ENCODE measurements at places on chromosomes 4 and X.

GRCh38 chr4:85722807-85723206 lies 247.9 kb downstream of the ARHGAP24 start:
- no peak for DNase-seq

- no peak for DNase-seq
Observed at GRCh38 chr4:106261980-106262379, 54.0 kb downstream of the TBCK start.

- DNase-seq = peak; percentile 90
Observed at GRCh38 chrX:40663880-40664630, 16.7 kb upstream of the CXorf38 start.

- no peak for DNase-seq
Observed at GRCh38 chr4:16056681-16057385, 27.0 kb downstream of the PROM1 start.

- no peak for DNase-seq
Observed at GRCh38 chr4:85478576-85478975, 3.6 kb downstream of the ARHGAP24 start.

DNA sequence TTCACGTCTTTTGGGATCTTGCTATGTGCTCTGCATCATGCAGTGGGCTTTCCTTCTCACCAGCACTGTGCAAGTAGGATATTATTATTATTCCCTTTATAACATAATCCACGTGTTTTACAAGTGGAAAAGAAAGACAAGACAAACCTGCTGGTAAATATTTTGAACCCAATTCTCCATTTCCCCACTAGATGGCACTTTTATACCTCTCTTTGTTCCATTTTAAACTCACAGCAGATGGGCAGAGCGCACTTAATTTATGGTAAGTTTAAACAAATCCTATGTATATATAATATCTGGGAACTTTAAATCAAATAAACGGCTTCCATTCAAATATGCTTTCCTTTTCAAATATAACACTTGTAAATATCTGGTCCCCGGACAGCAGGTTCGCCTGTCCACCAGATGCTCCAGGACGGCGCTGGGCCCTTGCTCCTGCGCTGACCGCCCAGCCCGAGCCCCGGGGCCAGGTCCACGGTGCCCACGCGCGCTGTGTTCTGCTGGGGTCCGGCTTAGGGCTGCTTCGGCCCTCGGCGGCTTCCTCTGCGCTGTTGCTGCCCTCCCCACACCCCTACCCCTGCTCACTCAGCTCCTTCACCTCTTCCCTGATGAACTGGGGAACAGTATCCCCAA lies 31.1 kb downstream of the F11 start:
- DNase-seq = no peak

GRCh38 chrX:6990552-6991193 lies 156.8 kb upstream of the STS start:
- no peak for DNase-seq

DNA sequence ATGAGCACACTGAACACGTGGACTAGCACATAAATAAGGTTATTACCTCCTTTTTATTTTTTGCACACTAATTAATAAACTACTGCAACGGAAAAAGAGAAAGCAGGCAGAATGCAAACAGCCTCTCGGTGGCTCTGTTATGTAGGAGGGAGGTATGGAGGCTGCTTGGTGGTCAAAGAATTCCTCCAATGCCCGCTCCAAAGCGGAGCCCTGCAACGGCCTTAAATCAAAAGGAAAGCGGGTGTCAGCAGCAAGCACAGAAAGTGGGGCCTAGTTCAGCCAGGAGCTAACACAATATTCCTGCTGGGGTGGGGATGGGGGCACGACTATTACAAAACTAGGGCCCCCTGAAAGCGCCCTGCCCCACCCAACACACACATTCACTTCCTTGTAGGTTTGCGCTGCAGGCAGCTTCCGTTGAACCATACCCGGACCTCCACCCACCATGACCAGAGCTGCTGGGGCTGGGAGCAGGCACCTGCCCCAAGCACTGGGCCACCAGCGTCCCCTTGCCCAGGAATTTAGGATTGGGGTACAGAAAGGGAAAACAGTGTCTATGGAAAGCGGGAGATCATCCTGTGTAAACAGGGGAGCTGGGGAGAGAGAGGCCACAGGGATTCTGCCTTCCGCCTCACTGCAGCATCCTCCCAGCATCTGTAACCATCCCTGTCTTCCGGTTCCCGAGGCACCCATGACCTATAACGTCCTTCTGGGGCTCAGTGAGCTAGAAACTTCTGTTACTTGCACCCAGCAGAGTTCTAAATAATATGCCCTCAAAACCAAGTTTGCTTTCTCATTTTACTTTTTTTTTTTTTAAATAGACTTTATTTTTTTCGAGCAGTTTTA lies 57.1 kb upstream of the DDX3X start:
- DNase-seq = no peak

DNA sequence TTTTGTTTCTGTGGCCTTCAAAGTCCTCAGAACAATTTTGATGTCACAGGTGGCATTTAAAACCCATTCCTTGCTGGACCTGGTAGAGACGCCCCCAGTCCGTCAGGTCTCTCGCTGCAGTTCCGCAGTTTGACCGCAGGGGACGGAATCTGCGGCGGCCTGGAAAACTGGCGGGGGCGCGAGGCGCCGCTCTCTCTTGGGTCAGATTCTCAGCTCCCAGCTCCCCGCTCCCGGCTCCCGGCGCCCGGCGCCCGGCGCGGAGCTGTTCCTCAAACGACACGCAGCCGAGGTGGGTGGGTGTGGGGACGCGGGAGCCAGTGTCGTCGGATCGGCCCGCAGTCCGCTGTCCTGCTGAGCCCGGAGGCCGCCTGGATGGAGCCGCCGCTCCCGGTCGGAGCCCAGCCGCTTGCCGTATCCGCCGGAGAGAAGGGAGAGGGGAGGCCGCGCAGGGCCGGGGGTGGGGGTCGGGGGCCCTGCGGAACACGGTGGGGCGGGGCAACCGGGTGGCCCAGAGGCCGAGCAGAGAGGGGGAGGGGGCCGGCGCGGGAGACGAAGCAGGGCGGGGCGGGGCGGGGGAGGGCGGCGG lies at the start of gene OCRL:
TSS of gene OCRL (plus strand) at position 192 of the 586 bp plus-strand sequence. CDS start at position 373, 181 bp downstream.
- DNase-seq = peak; percentile 84

DNA sequence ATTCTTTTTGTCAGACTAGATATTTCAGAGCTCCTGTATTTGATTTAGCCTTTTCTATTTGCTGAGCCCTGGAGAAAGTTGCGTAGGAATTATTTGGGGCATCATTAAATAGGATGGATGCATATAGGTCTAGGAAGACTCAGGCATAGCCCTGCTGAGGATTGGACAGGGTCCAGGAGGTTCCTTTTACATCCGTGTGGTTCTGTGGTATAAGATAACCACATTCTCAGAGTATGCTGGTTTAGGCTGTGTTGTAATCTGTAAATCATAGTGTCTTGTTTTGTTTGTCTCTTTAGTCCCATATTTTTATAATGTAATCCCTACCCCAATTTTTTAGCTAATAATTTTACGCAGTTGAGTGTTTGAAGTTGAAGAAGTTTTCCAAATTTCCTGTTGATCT lies 513.7 kb downstream of the RPA4 start:
- no peak for DNase-seq

GRCh38 chrX:39261446-39262147 lies 460.3 kb downstream of the MID1IP1 start:
- DNase-seq = no peak

DNA sequence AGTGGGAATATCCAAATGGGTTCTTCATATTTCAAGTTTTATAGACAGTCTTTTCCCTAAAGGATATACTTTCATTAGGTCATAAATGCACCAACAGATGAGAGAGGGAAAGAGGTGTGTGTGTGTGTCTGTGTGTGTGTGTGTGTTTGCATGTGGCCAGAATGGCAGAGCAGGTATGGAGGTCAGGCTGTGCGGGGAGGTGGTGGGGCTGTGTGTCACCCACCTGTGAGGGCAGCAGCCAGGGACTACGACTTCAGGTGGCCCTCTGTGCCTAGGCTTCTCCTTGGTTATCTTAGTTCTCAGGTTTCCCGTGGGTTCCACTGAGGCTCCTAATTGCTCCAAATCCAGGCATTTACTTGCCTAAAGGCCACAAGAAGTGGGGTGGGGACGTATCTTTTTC lies 14.6 kb downstream of the HAND2 start:
- DNase-seq = no peak

DNA sequence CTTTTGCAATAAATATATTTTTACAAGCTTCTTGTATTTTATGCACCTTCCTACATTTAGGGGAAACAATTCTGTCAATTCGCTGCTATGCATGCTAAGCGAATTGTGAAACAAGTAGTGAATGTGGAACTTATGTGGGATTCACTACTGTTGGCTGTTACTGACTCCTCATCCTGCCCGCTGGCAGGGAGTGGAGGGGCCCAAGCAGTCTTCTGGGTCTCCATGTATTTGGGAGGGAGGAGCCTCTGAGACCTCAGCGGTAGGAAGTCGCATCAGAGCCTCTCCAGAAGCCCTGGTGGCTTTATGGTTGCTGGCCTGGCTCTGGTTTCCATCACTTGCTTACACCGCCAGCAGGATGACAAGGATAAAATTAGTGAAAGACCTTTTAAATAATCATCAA lies 3.7 kb upstream of the SETD7 start:
- DNase-seq = no peak

DNA sequence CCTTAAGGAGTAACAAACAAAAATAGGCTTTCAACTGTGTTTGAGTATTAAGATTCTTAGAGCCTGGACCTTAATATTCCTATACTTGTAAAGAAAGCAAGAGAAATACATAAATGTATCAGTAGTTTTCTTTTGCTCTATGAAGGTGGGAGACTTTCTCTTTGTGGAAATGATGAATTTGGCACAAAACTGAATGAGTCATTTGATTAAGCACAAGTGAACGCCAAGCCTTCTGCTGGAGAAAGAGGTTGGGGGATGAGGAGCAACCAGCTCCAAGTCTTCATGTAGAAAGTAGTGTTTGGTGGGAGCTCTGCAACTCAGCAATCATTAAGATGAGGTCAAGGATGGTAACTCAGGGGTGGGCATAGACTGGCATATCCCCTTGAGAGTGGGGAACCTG lies 49.6 kb downstream of the MEPE start:
- DNase-seq = no peak

- DNase-seq = no peak
Observed at GRCh38 chr4:165802452-165802851, 70.6 kb upstream of the TLL1 start.

DNA sequence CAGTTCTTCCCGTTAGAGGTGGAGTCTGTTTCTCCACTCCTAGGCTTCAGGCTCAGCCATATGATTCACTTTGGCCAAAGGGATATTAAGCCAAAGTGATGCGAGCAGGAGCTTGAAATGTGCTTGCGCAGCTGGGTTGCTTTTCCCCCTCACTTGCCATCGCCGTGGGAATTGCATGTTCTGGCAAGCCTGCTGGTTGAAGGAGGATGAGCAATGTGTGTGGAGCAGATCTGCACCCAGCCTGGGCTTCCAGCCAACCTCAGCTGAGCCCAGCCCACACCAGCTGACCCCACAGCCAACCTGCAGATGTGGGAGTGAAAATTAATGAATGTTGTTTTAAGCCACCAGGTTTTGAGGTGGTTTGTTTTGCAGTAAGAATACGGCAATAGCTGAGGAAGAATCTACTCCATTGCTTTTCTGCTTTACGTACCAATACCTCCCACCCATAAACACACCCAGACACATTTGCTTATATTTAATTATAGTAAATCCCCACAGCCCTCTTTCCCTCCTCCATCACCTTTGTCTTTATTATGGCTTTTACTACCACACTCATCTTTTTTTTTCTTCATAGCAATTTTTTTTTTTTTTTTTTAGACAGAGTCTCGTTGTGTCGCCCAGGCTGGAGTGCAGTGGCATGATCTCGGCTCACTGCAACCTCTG lies 132.8 kb upstream of the FUNDC1 start:
- peak; percentile 52 for DNase-seq

- no peak for DNase-seq
Observed at GRCh38 chr4:162841753-162842152, 324.9 kb downstream of the NAF1 start.

DNA sequence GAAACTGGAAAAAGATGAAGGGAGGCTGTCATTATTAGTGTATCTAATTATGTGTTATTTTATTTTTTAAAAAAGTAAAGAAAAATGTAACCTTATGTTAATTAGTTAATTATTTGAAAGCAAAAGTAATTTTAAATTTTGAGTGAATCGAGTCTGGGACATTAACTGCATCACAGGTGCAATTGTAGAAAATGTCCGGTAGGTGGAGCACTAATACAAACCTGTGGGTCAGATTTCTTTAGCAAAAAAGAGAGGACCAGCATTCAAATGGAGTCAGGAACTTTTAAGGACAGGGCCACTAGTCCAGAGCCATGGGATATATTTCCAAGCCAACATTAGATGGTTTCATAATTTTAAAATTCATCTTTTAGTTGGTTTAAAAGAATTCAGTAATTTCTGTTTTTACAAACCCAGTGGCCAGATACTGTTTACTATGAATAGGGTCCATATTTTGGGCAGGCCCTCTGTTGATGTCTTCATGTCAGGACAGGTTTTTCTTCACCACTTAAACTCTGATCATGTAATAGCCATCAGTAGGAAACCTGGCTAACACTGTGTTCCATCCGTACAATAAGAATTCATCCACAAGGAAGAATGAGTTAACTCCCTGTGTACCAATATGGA lies 27.2 kb downstream of the BST1 start:
- DNase-seq = no peak

GRCh38 chr4:56626963-56627362 lies 54.1 kb downstream of the HOPX start:
- no peak for DNase-seq

- DNase-seq = no peak
Observed at GRCh38 chrX:94850811-94851210, 1176.8 kb downstream of the FAM133A start.

- DNase-seq = no peak
Observed at GRCh38 chrX:316351-317325, 2.0 kb downstream of the GTPBP6 start.

- DNase-seq = no peak
Observed at GRCh38 chrX:103051260-103051789, 12.6 kb downstream of the BEX1 start.

GRCh38 chr4:96170198-96170597 lies 330.3 kb downstream of the PDHA2 start:
- no peak for DNase-seq

DNA sequence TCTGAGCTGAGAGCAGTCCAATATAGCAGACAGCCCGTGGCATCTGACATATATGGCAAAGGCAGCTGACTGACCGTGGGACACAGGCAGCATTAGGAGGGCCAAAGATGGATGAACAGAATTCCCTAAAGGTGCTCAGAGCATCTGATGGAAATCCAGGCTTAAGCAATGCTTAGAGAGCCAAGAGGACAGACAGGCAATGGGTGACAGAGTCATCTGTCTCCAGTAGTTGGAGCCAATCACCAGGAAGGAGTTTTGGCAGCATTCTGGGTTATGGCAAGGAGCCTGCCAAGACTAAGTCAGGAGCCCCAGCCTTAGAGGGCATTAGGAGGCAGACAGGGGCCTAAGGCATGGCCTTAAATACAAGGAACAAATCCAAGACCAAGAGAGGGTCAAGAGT lies 153.3 kb upstream of the USP9X start:
- DNase-seq = no peak

DNA sequence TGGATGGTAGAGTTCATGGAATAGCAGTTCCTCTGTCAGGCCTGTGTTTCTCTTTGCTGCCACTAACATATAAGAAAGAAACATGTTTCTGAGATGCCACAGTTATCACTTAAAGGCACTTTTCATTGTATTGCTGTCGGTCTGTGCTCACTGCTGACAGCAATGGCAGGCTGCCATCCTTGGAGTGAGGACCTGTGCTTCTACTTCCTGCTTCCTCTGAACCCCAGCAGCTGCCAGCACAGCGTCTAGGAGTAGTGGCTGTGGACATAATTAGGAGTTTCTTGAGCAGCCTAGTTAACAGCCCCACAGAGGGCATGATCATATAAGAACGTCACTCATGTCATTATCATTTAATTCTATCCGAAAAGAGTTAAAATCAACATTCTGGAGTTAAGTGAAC lies 30.5 kb downstream of the F11 start:
- no peak for DNase-seq

- no peak for DNase-seq
Observed at GRCh38 chr4:188046657-188047056, 51.1 kb downstream of the ZFP42 start.
